ENCODE measurements at places on chromosomes 1 and 21. TPM values are rescaled to one million over a fixed set of nuclear protein-coding genes. Genes with fewer than 3 reads are reported as not detected.

DNA sequence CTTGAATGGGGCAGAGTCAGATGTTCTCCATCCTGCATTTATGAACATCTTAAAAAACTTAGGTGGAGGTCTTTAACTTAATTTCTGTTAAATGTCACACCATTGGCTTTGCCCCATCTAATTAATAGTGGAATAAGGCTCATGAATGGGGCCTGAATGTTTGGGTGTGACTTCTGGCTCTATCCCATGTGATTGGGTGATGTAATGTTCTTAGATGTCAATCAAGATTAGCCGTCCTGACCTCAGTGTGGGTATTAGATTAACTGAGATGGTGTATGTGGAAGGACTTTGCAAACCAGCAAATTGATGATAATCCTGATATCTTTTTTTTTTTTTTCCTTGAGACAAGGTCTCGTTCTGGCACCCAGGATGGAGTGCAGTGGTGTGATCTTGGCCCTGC lies 38.1 kb downstream of the C1orf21 start:
- no peak overlapping the region for H3K4me3 ChIP-seq
- no peak for DNase-seq
- no peaks in the 10 kb centered on the region for H3K4me1 ChIP-seq
- H3K27ac ChIP-seq, result no peak overlapping the region
- no peaks in the 10 kb centered on the region for H3K27me3 ChIP-seq
- H3K36me3 ChIP-seq, result no peaks in the 10 kb centered on the region

- H3K27ac ChIP-seq, result no peak overlapping the region
- no peaks in the 10 kb centered on the region for H3K4me1 ChIP-seq
- peaks cover 2% of the 10 kb centered on the region for H3K27me3 ChIP-seq
- no peak overlapping the region for H3K4me3 ChIP-seq
Observed at GRCh38 chr1:208683141-208683540, 439.0 kb upstream of the PLXNA2 start.

GRCh38 chr1:38586993-38587646 lies 272.5 kb downstream of the RRAGC start:
- no peak overlapping the region for H3K4me3 ChIP-seq
- H3K27ac ChIP-seq, result no peak overlapping the region
- H3K36me3 ChIP-seq, result no peaks in the 10 kb centered on the region
- no peak for DNase-seq

DNA sequence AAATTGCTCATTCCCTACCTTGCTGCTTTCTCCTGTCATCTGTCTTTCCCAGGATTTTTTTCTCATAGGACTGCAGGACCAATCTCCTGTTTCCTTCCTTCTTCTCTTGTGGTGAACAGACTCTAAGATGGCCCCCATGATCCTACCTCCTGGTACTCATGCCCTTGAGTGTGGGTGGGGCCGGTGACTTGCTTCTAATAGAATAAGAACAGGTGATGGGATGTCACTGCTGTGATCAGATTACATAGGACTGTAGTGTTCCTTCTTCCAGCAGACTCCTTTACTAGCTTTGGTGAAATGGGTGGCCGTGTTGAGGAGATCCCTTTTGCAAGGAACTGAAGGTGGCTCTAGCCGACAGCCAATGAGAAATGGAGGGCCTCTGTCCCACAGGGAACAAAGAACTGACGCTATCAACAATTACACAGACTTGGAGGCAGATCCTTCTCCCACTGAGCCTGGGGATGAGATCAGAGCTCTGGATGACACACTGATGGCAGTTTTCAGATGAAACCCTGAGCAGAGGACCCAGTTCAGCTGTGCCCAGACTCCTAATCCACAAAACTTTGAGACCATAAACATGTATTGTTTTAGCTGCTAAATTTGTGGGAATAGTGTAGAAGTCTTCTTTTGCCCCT lies 7.5 kb downstream of the GSTM3 start:
- no peaks in the 10 kb centered on the region for H3K27me3 ChIP-seq
- no peaks in the 10 kb centered on the region for H3K36me3 ChIP-seq
- H3K4me3 ChIP-seq, result no peak overlapping the region
- DNase-seq, result no peak
- H3K27ac ChIP-seq, result no peak overlapping the region
- no peaks in the 10 kb centered on the region for H3K4me1 ChIP-seq

DNA sequence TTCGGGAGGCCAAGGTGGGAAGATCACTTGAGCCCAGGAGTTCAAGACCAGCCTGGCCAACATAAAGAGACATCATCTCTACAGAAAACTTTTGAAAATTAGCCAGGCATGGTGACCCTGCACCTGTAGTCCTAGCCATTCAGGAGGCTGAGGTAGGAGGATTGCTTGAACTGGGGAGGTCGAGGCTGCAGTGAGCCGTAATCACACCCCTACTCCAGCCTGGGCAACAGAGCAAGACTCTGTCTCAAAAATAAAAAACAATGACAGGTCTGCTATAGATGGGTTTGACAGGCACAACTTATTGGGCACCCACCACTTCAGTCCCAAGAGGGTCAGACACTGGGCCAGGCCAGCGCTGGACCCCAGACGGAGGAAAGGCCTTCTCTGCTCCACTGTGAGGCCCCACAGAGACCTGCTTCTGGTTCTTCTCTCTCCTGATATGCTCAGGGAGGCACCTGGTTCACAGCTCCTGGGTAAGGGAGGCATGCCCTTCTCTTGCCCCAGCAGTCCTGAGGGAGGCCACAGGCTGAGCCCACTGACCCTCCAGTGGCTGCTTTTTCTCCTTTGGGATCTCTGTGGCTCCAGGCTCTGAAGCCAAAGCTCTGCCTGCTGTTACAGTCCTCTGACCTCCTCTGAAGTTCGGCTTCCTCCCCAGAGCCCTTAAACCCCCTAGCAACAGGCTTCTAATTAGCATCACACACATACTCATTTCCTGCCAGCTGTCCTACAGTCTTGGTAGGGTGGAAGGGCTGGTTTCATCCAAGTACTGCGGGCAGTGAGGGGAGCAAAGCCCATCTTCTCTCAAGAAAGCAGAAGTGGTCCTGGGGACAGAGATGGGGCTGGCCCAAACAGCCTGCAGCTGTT lies 14.4 kb downstream of the S100A16 start:
- no peaks in the 10 kb centered on the region for H3K27me3 ChIP-seq
- H3K36me3 ChIP-seq, result peaks cover 4% of the 10 kb centered on the region
- H3K4me1 ChIP-seq, result no peaks in the 10 kb centered on the region
- no peak for DNase-seq
- H3K27ac ChIP-seq, result no peak overlapping the region

DNA sequence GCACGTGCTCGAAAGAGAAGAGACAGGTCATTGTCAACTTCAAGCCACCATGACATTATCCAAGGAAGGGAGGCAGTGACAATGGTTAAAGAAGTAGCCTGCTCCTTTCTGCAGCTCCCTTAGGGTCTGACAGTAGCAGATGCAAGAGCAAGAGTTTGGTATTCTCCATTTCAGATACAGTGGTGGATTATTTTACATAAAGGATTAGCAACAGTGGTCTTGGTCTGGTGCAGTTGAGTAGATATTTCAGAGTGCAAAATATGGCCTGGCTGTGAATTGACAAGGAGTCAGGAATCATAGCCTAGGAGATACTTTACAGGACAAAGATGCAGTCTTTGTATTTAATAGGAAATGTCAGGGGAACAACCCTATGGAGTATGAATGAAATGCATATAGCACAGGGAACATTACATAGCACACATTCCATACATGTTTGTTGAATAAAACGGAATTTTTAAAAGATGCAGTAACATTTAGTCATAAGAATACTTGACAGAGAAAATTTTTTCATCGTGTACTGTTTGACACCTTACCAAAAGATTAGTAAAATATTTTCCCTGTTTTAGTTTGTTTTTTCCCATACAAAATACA lies 41.8 kb downstream of the CHRM3 start:
- DNase-seq, result no peak
- no peaks in the 10 kb centered on the region for H3K4me1 ChIP-seq
- no peaks in the 10 kb centered on the region for H3K36me3 ChIP-seq
- no peak overlapping the region for H3K4me3 ChIP-seq

- no peaks in the 10 kb centered on the region for H3K27me3 ChIP-seq
- no peaks in the 10 kb centered on the region for H3K4me1 ChIP-seq
- DNase-seq, result no peak
- H3K27ac ChIP-seq, result no peak overlapping the region
- H3K4me3 ChIP-seq, result no peak overlapping the region
Observed at GRCh38 chr1:170716835-170717429, 53.0 kb downstream of the PRRX1 start.

- no peaks in the 10 kb centered on the region for H3K4me1 ChIP-seq
- no peaks in the 10 kb centered on the region for H3K27me3 ChIP-seq
- no peaks in the 10 kb centered on the region for H3K36me3 ChIP-seq
- no peak overlapping the region for H3K27ac ChIP-seq
- DNase-seq, result no peak
- H3K4me3 ChIP-seq, result no peak overlapping the region
Observed at GRCh38 chr1:80059940-80060339, 1053.4 kb upstream of the ADGRL4 start.

- peak overlapping the region; percentile 99 for H3K27ac ChIP-seq
- no peaks in the 10 kb centered on the region for H3K27me3 ChIP-seq
- DNase-seq, result no peak
- H3K4me3 ChIP-seq, result no peak overlapping the region
- H3K36me3 ChIP-seq, result no peaks in the 10 kb centered on the region
Observed at GRCh38 chr1:44947063-44947773, 39.2 kb downstream of the EIF2B3 start.

The SPATA21 gene
- not detected for total RNA-seq

The TNFRSF9 gene
- total RNA-seq, result 0.42 TPM

The RGS16 gene
- 9.2 TPM for total RNA-seq
